Dermis microvascular lymphatic vessel endothelial cell (primary cell): ENCODE measurements at places on chromosomes 6 and 20.

DNA sequence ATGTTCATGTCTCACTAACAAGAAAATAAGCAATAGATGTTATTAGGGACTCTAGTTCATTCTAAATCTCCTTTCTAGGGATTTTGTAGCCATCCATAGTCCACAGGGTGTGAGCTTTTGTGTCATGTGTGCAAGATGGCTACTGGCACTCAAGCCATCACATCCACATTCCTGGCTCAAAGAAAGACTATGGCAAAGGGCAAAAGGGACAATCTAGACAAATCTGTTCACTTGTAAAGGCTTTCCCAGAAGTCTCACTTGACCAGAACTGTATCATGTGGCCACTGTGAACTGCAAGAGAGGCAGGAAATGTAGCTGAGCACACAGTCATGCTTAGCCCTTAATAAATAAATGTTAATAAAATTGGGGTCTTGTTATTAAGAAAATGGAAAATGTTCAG, 212.6 kb upstream of the EXOC2 start:
- no peak for DNase-seq

- peak; percentile 45 for DNase-seq
Measured at GRCh38 chr6:89977808-89978748, 83.8 kb downstream of the GJA10 start.

GRCh38 chr6:3738381-3739131, 13.0 kb downstream of the PXDC1 start:
- DNase-seq, result no peak

DNA sequence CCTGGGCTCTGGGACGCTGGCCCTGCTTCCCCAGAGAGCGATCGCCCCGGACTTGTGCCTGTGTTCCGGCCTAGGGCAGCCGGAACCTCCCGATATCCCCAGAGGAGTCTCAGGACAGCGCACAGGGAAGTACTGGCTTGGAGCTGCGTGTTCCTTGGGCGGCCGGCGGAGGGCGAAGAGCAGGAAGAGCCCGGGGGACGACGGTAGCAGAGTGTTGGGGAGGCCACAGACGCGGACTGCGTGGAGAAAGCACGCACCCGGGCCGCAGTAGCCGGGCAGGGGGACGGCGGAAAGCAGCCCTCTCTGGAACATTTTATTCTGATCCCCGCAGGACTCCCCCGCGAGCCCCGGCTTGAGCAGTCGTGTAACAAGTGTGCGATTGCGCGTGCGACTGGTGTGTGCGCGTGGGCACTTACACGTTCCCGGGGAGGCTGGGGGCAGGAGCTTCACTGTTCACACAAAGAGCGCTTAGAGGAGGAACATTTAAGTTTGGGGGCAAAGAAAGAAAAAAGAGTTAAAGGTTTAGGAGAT, 36.1 kb downstream of the NCR2 start:
- DNase-seq, result peak; percentile 38

DNA sequence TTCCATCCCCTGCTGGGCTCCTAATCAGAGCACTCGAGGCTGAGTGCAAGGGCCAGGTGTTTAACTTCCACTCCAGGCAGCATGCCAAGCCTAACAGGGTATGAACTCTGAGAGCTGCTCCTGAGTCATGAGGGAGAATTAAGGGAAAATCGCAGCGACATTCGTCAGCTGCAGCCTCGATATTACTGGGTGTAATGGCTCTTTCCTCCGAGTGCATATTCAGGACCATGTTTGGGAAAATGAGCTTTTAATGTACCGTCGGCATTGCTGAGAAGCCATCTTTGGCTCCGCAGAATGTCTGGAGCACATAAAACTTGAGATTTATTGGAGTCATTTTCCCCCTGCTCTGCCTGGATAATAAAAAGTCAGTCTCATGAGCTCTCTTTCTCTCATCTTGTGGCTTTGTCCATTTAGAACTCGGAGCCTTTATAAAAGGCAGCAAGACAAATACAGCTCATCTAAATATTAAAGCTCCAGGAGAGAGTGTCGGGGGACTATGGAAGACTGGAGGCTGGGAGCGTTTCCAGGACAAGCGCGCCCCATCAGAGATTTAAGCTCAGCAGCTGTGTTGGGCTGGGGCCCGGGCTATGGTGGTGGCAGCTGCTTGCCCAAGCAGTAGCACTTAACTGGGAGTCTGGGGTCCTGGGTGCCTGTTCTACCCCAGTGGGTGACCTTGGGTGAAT, 103.7 kb downstream of the TOX2 start:
- peak; percentile 85 for DNase-seq

GRCh38 chr6:470901-471448, 79.4 kb downstream of the IRF4 start:
- no peak for DNase-seq

- DNase-seq, result no peak
Measured at GRCh38 chr20:53859684-53860083, 210.7 kb downstream of the BCAS1 start.

DNA sequence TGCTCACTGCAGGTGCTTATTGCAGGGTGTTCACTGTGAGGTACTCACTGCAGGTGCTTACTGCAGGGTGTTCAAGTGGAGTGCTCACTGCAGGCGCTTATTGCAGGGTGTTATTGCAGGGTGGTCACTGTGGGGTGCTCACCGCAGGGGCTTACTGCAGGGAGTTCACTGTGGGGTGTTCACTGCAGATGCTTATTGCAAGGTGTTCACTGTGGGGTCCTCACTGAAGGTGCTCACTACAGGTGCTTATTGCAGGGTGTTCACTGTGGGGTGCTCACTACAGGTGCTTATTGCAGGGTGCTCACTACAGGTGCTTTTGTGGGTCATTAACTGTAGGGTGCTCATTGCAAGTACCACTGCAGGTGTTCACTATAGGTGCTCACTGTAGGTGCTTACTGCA, 20.2 kb downstream of the APMAP start:
- DNase-seq, result no peak

- no peak for DNase-seq
Measured at GRCh38 chr6:126661646-126662045, 321.7 kb downstream of the CENPW start.

GRCh38 chr6:169386411-169387057, 132.9 kb upstream of the THBS2 start:
- DNase-seq, result no peak

DNA sequence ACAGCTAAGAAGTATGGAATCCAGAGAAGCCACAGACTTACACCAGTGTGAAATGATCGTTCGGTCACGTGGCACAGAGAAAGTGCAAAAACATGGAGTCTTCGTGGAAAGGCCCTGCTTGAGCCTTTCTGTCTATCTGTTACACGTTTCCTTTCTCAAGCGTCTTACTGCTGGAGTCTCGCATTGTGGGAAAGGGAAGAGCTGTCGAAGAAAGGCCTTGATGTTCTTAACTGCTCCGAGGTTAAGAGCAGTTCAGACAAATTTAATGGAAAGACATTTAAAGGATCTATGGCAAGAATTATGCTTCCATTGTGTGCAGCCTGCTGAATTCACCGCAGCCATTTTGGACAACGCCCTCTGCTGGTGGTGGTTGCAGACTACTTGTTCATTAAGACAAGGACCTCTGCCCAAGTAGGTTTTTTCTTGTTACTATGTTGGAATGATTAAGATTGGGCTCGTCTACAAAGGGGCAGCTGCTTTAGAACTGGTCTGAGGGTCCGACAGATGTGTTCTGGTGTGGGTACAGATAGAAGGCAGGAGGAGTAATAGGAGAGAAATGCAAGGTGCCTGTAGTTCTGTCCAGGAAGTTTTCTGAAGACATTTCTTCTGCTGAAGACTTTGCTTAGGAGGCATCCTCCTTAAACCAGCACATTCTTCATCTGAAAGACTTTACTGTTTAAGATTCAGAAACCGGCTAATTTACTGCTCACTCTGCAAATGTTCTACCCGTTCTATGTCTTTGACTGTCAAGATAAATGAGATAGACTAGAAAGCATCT, 24.7 kb upstream of the CCN6 start:
- peak; percentile 52 for DNase-seq

DNA sequence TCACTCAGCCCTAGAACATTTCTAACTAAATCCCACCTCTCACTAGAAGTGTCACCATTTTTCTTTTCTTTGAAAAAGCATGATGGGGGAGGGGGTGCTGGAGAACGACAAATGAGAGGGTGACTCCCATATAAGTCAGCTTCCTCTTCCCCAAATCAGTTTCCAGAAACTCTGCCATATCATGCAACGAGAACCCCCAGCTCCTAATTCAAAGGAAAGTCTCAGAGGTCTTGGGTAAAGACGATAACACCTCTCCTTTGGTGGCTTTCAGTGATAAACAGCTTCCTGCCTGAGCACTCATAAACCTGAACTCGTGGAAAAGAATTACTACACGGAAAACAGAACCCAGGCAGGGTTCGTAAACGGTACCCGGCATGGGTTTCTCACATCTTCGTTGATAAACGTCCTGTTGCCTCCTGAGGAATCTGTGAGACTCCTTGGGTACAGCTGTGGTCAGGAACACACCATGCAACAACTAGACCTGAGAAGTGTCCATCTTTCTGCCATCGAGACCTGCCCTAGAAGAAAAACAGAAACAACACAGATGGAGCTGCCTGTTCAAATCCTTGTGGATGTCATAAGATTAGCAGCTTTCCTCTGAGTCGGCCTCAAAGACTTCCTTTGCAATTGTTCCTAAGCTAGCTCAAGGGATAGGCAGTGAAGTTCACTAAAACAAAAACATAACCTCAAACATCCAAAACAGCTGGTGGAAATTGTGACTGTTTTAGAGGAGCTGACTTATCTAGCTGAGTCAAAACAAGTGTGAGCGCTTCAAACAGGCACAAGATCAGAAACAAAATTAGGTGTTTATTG, 185.8 kb upstream of the PRDM1 start:
- peak; percentile 42 for DNase-seq

- DNase-seq, result no peak
Measured at GRCh38 chr6:45376310-45377042, 1.3 kb downstream of the SUPT3H start.

GRCh38 chr6:110756817-110757216, 58.5 kb downstream of the CDK19 start:
- DNase-seq, result no peak

DNA sequence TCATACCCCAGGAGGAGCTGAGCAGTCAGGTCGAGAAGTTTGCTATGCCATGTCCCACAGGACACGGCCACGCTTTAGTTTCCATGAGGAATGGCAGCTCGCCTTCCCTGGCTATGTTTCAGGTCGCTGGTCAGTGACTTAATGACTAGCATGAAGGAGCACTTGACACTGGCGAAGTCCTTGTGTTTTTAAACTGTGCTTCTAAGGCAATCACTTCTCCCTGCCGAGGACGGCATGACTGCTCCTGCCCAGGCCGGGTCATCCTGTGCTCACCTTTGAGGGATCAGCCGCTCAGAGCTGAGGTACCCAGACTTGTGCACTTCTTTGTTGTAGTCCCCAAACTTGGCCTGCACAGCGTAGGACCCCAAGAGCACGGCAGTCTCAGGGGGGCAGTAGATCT, 34.1 kb downstream of the EZR start:
- no peak for DNase-seq

- no peak for DNase-seq
Measured at GRCh38 chr6:162251257-162251656, 476.3 kb downstream of the PRKN start.

GRCh38 chr6:53986721-53987521, 124.3 kb upstream of the MLIP start:
- no peak for DNase-seq

DNA sequence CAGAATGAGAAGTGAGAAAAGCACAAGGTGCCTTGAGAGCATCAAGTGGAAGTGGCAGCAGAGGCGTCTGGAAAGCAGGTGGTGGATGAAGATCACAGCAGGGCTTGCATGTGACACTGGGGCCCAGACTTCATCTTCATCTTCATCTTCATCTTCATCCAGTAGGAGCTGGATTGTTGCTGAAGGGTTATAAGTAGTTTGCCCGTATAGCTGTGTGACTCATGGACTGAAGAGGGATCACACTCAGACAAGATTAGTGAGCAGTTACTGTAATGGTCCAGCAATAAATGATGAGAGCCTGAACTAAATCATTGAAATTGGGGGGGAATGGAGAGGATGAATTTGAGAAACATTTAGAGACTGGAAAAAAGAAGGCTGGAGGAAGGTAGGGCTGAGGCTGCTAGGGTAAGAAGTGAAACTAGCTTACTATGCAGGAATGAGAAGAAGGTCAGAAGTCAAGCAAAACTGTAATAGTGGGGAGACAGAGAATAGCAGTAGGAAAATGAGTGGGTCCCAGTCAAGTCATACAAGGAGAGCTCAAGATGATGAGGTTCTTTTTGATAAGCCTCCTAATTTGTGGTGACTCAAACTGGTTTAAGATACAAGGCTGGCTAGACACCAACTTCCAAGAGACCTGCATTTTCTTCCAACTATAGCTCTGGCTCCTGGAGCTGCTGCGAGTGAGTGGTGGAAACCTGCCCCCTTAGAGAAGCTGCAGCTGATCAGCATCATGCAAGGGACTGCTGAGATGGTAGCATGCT, 92.3 kb upstream of the BEND6 start:
- DNase-seq, result peak; percentile 42

DNA sequence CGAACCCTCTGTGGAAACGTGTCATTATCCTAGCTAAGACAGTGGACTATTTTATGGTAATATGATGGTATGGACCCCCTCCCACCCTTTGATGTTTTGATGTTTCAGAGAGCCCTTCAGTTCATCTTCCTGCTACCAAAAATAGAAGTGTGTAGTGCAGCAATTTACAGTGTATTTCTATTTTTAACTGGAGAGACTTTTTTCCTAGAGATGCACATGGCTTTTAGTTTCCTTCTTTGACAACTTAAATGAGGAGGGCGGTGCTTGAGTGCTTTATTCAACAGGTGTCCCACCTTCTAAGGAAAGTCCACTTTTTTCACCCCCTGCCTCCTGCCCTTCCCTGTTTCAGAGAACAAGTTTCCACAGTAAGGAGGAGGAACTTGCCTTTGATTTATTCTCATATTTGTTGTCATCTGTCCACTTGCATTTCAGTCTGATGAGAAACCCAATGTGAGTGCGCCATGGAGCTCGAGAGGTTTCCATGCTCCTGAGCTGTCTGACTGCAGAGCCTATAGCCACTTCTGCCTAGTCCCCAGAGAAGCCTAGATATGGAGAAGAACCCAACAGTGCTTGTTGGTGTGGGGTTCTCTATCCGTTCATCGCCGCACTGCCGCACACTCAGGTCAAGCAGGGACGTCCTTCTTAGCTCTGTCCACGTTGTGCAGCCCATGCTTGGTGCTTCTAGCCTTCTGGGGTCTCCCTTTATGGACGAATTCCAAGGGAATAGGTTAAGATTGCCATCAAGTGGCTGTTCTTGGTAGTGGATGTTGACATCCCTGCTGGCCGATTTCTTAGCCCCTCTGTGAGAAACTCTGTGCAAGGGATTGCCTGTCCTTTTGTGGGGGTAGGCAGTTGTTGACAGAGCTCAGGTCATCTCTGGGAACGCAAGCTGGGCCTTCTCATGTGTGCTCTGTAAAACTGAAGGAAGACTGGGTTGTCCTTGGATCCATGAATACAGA, 144.2 kb downstream of the JARID2 start:
- peak; percentile 44 for DNase-seq

- DNase-seq, result no peak
Measured at GRCh38 chr6:39669207-39669972, 55.8 kb downstream of the KIF6 start.

GRCh38 chr6:88920774-88921733, 42.4 kb downstream of the RNGTT start:
- no peak for DNase-seq

- no peak for DNase-seq
Measured at GRCh38 chr20:19099596-19100545, 112.6 kb upstream of the SLC24A3 start.
